Iris pigment epithelial cell (primary cell): ENCODE measurements at places on chromosomes 6 and 20.

- peak; percentile 7 for DNase-seq
Observed at GRCh38 chr6:7085911-7086310, 21.9 kb upstream of the RREB1 start.

- peak; percentile 64 for DNase-seq
Observed at GRCh38 chr6:142376800-142377496, 75.1 kb downstream of the ADGRG6 start.

DNA sequence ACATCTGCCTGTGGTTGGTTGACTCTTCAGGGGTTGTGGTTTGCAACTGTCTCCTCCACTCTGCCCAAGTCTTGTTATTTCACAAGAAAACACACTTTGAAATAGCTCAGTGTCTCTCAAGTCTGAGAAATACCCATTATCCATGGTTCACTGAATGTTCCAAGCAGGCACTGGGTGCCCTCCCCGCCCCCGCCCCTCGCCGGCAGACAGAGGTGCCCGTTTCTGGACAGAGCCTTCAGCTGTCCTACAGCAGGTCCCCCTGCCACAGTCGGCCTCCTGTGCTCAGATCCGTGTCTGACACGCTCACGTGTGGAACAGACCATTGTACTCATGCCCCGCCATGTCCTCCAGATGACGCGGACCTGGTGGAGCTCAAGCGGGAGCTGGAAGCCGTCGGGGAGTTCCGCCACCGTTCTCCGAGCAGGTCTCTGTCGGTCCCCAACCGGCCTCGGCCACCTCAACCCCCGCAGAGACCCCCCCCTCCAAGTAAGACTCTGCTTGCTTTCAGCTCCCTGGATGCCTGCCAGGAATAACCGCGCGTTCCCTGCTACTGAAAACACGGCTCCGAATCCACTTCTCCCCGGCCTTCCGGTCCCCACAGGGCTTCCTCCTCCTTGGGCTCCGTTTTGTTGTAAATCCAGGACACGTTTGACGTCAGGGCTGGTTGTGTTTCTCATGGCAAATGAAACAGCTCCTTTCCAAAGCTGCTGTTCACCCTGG is 81.4 kb downstream of the SERAC1 start:
- peak; percentile 84 for DNase-seq

DNA sequence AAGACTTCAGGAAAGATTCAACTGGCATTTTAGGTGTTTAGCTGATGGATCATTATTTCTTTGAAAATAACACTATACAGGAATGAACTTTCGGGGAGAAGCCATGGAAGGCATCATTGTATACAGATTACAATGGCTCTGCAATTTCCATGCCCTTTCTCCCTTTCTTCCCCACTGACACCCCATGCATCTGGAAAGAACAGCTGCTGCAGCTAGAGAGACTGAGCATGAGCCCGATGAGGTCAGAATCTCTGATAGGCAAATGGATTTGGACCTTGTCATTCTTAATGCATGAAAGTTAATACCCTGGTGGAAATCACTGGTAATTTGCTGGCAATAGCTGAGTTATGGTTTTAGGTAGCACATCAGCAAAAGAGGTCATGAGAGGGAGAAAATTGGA is 54.8 kb downstream of the BTBD3 start:
- DNase-seq, result no peak

- DNase-seq, result peak; percentile 88
Observed at GRCh38 chr6:131982740-131983259, 31.6 kb upstream of the CCN2 start.

DNA sequence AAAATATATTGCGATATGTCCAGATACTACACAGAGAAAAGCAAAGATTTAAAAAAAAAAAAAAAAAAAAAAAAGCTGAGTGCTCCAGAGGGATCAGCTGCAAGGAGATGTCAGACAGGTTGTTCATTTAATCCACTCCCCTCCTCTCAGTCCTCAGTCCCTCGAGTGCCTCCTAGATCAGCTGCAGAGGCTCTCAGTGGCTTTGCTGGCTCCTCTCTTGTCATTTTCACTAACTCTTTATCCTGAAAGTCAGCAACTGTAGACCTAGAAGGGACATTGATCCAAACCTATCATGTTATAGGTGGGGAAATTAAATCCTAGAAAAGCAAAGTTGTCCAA is 61.6 kb downstream of the KIAA0319 start:
- no peak for DNase-seq

DNA sequence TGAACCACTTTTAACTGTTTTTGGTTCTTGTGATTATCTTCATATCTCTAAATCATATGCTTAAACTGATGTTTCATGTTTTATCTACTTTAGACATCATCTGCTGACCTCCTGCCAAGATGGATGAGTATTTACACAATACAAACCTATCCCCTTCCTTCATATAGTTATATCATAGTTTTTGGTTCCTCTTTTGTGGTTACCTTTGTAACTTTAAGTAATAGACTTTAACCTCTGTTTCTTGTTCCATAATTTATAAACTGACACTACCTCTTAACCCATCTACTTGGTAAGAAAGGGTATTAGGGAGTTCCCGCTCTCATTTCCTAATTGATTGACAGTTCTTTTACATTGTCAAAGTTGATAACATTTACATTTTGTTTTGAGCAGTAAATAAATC is 11.9 kb downstream of the PCMT1 start:
- DNase-seq, result peak; percentile 12

DNA sequence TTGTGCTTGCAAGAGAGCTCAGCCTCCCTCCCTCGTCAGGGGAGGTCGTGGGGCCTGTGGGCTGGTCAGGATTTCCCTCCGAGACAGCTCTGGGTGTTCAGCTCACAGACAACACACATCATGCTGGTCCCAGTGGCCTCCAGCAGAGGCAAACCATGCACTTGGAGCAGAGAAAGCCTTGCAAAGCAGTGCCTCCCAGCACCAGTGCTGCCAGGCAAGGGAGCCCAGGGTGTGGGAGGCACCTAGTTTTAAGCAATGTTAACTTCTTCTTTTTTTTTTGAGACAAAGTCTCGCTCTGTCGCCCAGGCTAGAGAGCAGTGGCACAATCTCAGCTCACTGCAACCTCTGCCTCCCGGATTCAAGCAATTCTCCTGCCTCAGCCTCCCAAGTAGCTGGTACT is 34.0 kb upstream of the INSM1 start:
- no peak for DNase-seq
